T-helper 9 cell (primary cell): ENCODE measurements at places on chromosomes 1 and 21.

GRCh38 chr21:16589006-16589898 lies 859.5 kb downstream of the USP25 start:
- DNase-seq = no peak

DNA sequence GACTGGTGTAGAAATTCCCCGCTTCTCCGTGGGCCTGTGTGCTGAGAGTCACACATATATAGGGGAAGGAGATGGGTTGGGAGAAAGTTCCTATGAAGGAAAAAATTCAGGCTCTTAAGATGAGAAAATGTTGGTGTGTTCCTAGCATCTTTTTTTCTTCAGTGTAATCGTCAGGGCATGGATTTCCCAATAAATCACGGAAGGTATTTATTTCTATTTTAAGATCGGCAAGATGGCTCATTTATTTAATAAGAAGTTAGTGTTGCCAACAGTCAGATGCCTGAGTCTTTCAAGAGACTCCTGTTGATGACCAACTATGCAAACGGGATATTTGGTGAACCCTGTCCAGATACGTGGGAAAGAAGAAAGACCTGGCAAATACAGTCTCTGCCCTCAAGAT lies 58.2 kb downstream of the TGFB2 start:
- DNase-seq = no peak

GRCh38 chr1:164466429-164466828 lies 92.6 kb upstream of the PBX1 start:
- DNase-seq = no peak

DNA sequence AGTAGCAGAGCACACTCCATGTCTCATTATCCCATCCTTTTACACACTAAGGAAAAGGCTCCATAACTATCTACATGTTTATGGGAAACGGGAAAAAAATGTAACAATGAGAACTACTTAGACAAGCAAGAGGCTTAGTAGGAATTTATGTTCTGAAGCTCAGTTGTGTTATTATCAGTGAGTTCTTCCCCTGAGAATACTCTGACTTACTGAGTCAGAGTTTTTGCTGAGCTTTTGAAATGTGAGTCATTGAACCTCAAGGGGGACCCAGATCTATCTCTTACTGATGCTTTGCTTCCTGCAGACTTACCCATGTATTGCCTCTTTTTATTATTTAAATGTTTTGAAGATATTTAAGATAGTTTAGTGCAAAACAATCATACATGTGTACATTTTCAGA lies 20.1 kb downstream of the CFHR5 start:
- DNase-seq = no peak

DNA sequence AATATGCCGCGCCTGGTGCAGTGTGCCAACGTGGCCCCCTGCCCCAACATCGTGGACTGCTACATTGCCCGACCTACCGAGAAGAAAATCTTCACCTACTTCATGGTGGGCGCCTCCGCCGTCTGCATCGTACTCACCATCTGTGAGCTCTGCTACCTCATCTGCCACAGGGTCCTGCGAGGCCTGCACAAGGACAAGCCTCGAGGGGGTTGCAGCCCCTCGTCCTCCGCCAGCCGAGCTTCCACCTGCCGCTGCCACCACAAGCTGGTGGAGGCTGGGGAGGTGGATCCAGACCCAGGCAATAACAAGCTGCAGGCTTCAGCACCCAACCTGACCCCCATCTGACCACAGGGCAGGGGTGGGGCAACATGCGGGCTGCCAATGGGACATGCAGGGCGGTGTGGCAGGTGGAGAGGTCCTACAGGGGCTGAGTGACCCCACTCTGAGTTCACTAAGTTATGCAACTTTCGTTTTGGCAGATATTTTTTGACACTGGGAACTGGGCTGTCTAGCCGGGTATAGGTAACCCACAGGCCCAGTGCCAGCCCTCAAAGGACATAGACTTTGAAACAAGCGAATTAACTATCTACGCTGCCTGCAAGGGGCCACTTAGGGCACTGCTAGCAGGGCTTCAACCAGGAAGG lies 4.3 kb downstream of the GJB3 start:
- no peak for DNase-seq

DNA sequence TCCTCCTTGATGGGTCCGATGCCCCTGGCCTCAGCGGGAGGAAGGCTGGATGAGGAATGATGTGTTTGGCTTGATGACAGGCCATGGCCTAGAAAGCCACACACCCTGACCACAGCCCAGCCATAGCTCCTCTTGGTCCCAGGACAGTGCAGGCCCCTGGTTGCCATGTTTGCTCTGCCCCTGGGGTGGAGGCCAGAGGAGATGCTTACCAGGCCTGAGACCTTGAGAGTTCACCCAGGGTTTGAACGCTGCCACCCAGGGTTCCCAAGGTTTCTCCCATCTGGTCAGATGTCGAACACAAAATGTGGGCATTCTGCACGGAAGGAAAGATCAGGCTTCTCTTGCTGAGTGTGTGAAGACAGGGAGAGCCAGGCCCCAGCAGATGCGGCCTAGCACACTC lies 2.6 kb downstream of the C1orf226 start:
- no peak for DNase-seq

DNA sequence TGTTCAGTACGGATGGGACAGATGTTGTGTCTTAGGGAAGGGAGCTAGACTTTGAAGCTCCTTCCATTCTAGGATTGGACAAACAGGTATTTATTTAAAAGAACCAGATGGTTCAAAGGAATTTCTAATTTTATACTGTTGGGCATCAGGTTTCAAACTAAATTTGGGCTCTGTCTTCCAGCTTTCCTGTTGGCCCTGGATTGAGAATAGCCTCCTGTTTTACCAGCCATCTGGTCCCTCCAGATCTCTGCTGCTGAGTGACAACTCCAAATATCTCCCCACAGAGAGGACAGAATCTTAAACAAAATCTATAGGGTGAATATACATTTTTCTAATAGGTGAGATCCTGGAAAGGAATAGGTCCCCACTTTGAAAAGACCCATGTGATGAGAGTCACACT lies 52.5 kb upstream of the CNIH3 start:
- no peak for DNase-seq

- no peak for DNase-seq
Observed at GRCh38 chr1:172448995-172449584, 5.2 kb upstream of the PIGC start.

DNA sequence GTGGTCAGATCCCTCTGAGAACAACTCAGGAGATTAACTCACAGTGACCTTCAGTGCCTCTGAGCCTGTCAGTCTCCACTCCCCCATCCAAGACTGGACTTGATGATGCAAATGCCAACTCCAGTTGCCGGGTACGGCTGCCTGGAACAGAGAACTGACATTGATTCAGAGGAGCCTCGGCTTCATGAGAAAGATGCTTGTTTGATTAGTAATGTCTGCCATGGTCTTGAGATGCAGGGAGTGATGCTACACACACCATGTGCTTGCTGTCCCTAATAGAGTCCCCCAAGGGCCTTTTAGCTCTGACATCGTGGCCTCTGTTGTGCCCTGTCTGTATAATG lies 51.8 kb upstream of the LRP8 start:
- no peak for DNase-seq
